ENCODE measurements at places on chromosomes 16 and 17.

GRCh38 chr17:73924114-73924908 lies 279.2 kb upstream of the RPL38 start:
- DNase-seq = no peak

GRCh38 chr16:86342161-86342834 lies 168.0 kb upstream of the FOXF1 start:
- peak; percentile 35 for DNase-seq

DNA sequence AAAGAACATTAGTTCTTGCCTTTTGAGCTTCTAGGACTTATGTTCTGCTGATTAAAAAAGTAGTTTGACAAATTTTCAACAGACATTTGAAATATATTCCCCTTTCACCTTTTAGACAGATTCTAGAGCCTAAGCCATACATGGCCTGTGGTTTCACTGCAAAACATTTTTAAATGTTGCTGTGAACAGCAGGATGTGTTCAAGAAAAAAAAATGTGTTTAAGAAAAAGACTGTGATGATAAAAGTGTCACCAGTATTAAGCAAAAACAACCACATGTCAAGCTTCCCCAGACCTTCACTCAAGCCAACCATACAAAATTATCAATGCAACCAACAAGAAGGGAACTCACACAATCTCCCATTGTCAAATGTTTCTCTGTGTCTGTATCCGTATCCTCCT lies 103.5 kb downstream of the SYCE1L start:
- DNase-seq = no peak

DNA sequence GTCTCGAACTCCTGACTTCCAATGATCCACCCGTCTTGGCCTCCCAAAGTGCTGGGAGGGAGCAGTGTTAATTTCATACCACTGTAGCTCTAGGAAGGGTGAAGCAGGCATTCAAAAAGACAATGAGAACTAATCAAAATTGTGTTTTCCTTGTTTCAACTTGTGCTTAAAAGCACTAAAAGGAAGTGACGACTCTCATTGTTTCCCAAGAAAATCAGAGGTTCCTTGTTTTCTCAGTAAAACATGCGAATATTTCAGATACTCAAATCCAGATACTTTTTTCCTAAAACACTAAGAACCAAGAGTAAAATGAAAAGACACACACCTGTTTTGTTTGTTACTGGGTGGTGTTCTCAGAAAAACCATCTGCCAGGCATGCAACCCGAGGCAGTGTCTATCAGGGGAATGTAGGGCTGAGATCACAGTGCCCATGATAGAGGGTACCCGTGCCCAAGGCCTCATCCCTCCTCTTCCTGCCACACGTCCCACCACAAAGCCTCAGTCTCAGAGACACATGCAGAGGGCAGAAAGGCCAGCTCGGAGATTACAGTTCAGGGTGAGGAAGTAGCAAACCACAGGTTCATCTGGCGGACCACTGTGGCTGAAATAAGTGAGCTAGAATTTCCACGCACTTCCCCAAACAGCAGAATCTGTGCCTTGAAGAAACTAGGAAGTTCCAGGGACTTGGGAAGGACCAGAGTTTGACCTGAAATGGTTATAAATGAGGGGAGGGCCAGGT lies 33.7 kb downstream of the GINS3 start:
- DNase-seq = peak; percentile 77

DNA sequence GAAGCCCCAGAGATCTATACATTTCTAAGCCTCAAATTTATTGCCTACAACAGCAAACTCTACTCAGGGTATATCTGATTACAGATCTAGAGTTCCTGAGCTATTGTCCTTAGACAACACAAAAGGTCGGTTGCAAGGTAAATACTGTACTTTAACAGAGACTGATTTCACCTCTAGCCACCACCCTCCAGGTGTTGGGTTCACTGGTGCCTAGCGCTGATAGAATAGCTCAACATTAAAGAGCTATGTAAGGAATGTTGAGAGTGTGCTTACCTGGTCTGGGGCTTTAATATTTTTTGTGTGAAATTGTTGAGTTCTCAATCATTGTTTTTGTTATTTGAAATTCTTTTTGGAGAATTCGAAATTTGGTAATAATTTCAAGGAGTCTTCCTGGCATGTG lies 277.0 kb upstream of the PSMD7 start:
- no peak for DNase-seq

- DNase-seq = no peak
Measured at GRCh38 chr17:10352893-10353292, 19.9 kb downstream of the MYH13 start.

- no peak for DNase-seq
Measured at GRCh38 chr16:1950047-1950446, 4.4 kb downstream of the RPL3L start.

- no peak for DNase-seq
Measured at GRCh38 chr16:27245276-27246172, 23.0 kb downstream of the NSMCE1 start.

GRCh38 chr17:79192503-79193351 lies 118.1 kb downstream of the ENGASE start:
- no peak for DNase-seq

- no peak for DNase-seq
Measured at GRCh38 chr17:16937431-16937830, 34.5 kb downstream of the TNFRSF13B start.

GRCh38 chr17:31418773-31419350 lies 27.4 kb downstream of the RAB11FIP4 start:
- DNase-seq = peak; percentile 74

DNA sequence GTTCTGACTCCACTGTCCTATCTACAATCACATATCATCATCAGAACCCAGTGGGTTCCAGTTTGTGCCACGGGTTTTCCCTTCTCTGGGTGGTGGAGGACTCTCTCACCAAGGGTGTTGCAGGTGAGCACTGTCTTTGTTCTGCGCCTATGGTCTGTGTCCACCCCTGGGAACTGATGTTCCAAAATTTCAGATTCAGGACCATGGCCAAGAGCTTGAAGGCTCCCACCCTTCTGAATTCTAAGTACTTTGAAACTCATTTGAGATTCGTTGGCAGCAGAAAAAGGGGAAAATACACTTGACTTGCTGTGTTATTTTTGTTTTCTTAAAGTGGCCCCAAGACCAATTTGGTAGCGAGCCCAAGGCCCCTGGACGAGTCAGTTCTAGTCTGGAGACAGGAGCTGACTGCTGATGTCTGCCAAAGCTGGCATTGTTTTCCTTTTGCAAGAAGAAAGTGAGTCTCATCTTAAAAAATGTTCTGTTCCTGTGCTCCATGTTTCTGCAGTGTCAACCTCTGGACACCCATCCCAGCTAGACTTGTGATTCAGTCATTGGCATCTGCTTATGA lies 310.9 kb downstream of the HAPSTR1 start:
- no peak for DNase-seq

DNA sequence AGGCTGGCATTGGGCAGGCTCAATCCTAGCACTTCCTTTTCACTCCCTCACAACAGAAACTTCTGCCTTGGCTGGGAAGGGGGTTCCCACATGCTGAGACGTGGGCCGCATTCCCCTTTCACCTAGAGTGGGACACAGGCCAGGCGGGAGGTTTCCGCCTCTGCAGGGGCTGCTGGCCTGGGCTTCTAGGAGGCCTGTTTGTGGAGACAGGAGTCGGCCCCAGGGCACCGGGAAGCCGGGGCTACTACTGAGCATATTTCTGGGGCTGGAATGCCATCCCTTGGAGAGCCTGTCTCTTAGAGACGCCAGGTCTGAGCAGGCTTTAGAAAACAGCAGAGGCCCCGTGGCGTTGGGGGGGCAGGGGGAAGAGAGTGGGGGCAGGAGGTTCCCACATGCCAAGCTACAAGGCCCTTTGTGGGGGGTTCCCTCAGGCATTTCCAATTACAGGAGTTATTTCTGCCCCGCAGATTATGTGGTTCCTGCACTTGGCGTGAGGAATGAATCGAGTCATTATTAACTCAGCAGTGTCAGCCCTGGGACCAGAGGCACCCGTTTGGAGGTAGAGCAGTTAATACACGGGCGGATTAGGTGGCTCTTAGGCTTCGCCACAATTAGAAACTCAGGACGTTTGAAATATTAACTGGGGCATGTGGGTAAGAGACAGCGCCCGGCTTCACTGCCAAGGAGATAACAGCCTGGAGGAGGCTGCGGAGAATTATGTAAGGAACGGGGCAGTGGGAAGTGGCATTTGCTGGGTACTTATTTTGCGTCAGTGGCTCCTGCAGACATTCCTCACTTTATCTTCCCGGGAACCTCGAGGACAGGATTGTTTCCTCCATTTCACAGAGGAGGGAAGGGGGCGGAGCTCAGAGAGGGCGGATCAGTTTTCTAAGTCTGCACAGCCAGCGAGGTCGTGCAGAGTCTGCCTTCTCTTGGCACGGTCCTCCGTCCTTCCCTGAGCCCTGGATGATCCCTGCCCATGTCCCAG lies 162.5 kb downstream of the MAF start:
- DNase-seq = peak; percentile 67

DNA sequence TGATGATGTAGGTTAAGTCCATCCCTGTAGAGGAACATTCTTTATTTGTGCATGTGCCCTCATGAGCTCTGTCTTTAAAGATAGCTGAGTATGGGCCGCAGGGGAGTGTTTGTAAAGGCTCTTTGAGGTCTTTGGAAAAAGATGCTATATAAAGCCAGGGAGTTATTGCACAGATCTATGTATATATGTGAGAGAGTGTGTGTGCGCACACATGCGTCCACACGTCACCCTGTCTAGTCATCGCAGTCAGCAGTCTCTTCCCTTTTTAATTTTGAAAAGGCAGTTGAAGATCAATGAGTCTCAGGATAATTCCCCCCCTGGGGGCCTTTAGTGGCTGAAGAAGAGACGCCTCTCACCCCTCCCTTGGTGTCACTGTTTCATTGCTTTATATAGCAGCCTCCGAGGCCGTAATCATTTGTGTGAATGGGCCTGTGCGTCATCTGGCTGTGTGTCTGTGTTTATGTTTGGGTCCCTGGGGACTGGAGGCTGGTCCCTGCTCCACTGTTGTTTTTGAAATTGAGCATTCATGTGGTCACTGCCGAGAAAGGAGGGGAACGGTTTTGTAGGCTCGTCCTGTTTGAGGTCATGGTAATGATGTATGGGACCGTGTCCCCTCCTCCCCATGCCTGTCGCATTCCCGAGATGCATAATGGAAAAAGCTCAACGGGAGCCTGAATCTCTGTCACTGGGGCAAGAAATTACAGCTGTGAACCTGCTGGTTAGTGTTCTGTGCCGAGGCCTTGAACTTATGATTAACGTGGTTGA lies 143.9 kb downstream of the SNX29 start:
- no peak for DNase-seq

DNA sequence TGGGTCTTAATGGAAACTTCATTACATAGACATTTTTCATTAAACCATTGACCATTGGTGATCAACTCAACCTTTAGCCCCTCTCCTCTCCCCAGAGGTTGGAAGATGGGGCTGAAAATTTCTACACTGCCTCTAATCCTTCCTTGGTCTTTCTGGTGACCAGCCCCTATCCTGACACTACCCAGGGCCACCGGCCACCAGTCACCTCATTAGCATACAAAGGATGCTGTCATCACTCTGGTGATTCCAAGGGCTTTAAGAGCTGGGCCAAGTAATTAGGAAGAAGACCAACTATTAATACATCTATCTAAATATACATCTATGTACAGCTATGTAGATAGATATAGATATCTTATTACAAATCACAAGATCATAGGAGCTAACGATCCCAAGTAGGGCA lies 111.2 kb upstream of the IRX6 start:
- DNase-seq = no peak

DNA sequence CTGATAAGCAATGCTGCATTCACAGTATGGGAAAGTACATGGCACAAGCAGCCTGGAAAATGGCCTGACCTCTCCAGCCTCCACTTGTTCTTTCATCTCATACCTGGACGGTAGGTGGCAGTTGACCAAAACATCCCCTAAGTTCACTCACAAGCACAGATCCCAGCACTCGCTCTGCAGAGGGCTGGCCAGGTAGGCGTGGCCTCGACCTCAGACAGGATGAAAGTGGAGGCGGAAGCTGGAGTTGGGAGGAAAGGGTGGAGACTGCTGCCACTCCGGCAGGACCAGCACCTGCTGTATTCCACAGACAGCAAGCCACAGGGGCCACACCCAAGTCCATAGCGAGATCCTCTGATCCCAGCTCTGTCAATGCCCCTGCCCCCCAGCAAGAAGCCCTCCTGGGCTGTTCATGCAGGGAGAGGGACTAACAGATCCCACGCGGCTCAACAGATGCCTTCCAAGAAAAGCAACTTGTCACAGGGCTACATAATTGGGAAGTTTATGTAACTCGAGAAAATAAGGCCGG lies 31.3 kb downstream of the ZCCHC14 start:
- peak; percentile 34 for DNase-seq

DNA sequence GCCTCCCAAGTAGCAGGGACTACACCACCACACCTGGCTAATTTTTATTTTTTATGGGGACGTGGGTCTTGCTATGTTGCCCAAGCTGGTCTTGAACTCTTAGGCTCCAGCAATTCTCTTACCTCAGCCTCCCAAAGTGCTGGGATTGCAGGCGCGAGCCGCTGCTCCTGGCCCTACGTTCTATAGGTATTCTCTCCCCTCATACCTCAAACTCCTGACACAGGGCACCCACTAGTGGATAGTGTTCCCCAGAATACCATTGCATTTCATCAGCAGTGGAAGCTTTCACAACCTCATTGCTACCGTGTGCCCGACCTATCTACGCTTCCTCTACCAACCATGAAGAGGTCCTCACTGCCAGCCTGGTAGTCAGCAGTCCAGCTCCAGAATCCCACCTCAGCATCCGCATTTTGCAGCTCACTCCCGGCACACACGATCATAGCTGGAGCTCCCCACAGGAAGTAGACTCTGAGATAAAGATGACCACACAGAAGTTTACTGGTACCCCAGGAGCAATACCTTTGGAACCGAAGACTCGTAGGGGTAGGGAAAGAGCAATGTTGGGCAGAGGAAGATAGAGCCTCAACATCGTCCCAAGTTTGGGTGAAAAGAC lies 9.3 kb downstream of the CTRB2 start:
- no peak for DNase-seq

DNA sequence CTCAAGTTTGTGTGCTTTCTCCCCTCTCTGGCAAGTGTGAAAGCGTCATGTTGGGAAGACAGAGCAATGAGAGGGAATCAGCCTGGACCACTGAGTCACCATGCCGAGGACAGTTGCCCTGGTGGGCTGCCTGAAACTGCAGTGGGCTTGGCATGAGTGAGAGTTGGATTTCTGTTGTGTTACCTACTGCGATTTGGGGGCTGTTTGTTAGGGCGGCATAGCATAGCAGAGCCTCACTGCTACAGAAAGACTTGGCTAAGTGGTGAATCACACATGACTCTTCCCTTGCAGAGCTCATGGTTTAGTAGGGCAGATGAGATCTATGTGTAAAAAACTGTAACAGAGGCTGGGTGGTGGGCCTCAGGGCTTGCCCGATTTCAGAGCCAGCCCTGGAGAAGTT lies 324.6 kb downstream of the C16orf95 start:
- DNase-seq = no peak

GRCh38 chr17:75345514-75346167 lies 56.4 kb upstream of the SLC25A19 start:
- DNase-seq = peak; percentile 64

Data from suppressor macrophage treated with lipopolysaccharide for 1 hour (primary cell).